ENCODE measurements at places on chromosomes 5 and 9.

DNA sequence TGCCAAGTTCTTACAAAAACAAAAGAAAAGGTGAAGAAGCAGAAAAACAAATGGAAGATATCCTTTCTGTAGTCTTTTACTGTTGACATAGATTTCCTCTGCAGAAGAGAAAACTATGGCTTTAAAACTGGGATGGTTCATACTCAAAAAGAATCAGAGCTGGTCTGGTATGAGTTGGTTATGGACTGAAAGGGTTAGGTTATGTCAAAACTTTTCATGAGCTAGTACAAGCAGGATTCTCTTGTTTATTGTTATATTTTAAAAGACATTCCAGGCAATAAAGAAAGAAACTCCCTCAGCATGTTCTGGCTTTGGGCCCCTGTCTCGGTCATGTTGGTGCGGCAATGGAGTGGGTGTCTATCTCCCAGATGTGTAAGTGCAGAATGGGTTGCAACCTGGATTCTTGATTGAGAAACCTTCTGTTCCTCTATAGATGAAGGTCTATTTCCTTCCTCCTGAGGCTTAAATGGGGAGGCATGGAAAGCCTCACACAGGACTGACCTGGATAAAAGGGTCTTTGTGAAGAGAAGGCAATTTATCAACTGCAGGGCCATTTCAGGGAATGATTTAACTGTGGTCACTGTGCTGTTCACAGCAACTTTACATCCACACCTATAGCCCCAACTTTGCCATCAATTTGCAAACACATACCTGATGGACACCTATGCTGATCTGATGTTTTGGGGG lies 209.6 kb upstream of the TNC start:
- no peak for DNase-seq

- no peak for DNase-seq
Measured at GRCh38 chr5:66701244-66701643, 105.1 kb downstream of the MAST4 start.

DNA sequence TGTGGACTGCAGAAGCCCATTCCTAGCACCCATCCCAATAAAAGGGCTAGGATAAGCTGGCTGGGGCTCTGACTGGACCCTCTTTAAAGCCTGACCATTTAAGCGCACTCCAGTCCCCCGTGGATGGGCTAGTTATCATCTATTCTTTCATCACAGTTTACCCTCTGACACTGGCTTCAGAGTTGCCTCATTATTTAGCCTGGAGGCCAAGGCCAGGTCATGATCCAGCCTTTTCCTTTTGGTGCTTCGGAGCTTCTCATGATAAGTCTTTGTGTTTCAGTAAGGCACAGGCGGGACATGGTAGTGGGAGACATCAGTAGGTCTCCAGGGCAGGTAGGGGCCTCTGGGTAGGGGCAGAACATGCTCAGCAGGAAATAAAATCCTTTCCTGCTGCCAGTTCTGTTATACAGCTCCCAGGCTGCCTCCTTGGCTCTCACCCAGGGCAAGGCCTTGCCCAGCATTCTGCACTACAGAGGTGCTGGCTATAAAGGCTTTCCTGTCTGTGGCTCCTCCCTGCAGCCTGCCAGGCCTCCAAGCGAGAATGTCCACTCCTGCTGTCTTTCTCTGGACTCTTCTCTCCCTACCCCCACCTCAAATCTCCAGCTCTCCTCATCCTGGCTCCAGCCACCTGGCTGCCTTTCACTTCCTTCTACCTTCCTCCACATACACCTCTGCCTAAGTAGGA lies 128.8 kb downstream of the FSTL4 start:
- DNase-seq, result no peak

DNA sequence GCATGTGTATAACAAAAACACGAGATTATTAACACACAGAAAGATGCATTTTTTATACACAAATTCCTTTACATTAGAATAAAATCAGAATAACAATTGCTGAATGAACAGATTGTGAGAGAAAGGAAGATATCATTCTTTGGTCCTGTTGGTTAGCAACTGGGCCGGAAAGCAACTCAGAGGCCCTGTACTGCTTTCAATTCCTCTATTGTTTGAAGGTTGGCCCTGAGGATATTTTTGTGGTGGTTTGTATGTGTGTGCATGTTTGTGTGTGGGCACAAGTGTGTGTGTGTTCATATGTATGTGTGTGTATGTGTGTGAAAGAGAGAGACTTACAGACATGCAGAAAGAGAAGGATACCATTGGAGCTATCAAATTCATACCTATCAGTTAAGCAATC lies 356.8 kb upstream of the DMAC1 start:
- DNase-seq, result peak; percentile 13

GRCh38 chr5:40093550-40093949 lies 586.2 kb upstream of the PTGER4 start:
- no peak for DNase-seq

- DNase-seq, result no peak
Measured at GRCh38 chr5:127358740-127359139, 68.1 kb downstream of the MEGF10 start.

- no peak for DNase-seq
Measured at GRCh38 chr5:65506961-65507360, 25.2 kb upstream of the ADAMTS6 start.

DNA sequence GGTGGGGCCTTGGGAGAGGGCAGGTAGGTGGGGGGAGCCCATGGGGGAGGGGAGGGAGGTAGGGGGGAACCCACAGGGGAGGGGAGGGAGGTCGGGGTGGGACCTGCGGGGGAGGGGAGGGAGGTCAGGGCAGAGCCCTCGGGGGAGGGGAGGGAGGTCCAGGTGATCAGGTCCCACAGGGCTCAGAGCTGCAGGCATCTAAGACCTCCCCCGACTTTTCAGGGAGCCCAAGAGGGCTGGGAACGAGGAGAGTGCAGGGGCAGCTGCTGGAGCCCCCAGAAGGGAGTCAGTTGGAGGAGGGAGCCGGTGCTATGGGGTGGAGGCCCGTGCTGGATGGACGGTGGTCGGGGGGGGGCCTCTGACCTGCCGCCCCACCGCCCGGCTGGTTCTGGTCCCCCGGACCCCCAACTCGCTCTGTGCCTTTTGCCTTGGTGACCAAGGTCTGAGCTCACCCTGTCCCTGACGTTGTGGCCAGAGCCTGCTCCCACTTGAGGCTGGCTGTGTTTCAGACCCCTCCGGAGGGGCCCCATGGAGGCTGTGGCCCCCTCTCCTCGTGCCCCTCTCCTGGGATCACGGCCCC lies 31.8 kb downstream of the SLC9A3 start:
- DNase-seq, result no peak

- DNase-seq, result no peak
Measured at GRCh38 chr5:25190521-25191000, 545.8 kb upstream of the CDH10 start.

- no peak for DNase-seq
Measured at GRCh38 chr9:16445141-16445920, 425.1 kb downstream of the BNC2 start.

- no peak for DNase-seq
Measured at GRCh38 chr5:154409230-154409840, 36.5 kb upstream of the SAP30L start.

GRCh38 chr9:107751567-107752210 lies 262.1 kb upstream of the KLF4 start:
- DNase-seq, result no peak

DNA sequence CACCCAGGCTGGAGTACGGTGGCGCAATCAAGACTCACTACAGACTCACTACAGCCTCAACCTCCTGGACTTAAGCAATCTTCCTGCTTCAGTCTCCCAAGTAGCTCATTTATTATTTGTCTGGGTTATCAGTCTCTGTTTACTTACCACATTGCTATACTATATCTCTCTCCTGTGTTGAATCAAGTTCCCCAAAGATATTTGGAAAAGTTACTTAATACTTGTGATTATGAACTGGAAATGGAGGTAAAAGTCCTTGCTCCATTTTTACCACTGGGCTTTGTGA lies 55.6 kb downstream of the ANGPTL2 start:
- no peak for DNase-seq

DNA sequence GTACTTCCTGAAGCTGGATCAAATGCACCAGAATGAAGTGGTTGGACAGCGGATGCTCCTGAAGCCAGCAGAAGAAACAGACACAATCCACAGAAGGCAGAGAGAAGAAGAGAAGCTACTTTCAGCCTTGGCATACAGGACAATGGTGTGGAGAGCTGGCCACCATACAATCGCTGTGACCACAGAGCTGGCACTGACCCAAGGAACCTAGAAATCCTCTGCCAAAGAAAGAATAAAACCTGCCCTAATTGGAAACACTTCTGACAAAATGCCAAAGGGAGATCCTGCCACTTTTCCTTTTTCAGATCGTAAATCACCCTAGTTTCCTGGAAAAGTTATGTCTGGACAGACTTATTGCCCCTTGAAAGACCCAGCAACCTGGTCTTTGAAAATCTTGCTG lies 77.8 kb downstream of the BAAT start:
- DNase-seq, result no peak

GRCh38 chr5:39175273-39175955 lies 43.9 kb downstream of the FYB1 start:
- no peak for DNase-seq

- DNase-seq, result no peak
Measured at GRCh38 chr9:76667521-76667957, 96.7 kb upstream of the PCA3 start.

- no peak for DNase-seq
Measured at GRCh38 chr9:26746357-26747072, 146.1 kb downstream of the CAAP1 start.

DNA sequence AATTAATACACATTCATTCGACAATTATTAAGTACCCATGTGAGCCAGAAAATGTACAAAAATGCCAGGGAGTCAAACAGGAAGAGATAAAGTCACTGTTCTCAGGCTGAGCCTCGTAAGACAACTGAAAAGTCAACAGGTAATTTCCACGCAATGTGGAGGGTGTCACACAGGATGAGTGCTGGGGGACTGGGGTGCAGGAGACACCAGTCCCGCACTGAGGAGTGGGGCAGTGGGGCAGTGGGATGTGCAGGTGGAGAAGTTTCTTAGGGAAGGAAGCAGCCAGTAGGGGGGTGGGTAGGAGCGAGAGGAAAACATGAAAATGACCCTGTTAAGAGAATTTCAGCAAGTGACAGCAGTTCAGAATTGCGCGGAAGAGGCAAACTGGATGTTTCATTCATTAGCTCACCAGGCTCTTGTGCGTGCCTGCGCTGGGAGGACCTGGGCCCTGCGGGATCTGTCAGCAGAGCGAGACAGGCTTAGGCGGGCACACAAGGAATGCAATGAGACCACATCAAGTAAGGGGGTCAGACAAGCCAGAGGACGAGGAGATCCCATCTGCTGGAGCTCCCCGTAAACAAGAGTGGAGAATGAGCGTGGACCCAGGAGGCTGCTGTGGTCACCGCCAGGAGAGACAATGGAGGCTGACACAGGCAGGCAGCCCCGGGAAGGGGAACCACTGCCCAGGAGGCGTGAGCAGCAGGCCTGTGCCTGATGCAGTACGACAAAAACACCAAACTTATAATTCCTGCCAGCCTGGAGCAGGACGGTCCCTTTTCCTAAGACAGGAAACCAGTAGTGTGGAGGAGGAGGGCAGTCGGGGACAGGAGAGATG lies 21.0 kb downstream of the CAMSAP1 start:
- no peak for DNase-seq

DNA sequence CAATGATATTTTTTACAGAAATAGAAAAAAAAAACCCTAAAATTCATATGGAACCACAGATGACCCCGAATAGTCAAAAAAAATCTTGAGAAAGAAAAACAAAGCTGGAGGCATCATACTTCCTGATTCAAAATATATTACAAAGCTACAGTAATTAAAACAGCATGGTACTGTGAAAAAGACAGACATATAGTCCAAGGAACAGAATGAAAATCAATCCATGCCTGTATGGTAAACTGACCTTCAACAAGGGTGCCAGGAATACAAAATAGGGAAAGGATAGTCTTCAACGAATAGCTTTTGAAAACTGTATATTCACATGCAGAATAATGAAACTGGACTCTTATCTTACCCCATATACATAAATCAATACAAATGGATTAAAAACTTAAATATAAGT lies 307.5 kb downstream of the MCTP1 start:
- DNase-seq, result no peak

DNA sequence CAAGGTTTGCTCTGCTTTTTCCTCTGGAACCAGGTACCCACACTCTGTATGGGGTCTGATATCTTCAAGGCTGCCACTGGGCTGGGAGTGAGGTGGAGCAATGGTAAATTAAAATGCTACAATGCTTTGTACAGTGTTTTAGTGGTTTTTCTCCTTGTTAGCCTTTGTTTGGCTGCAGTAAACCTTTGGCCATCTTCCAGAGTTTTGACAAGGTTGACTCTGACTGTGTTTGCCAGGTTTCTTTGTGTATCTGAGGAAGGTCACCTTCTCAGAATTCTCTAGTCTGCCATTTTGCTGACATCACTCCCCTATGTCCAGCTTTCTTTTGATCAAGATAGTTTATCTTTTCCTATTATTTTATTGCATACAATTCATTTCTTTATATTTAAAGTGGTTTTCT lies 11.2 kb downstream of the SPATA31D1 start:
- no peak for DNase-seq

DNA sequence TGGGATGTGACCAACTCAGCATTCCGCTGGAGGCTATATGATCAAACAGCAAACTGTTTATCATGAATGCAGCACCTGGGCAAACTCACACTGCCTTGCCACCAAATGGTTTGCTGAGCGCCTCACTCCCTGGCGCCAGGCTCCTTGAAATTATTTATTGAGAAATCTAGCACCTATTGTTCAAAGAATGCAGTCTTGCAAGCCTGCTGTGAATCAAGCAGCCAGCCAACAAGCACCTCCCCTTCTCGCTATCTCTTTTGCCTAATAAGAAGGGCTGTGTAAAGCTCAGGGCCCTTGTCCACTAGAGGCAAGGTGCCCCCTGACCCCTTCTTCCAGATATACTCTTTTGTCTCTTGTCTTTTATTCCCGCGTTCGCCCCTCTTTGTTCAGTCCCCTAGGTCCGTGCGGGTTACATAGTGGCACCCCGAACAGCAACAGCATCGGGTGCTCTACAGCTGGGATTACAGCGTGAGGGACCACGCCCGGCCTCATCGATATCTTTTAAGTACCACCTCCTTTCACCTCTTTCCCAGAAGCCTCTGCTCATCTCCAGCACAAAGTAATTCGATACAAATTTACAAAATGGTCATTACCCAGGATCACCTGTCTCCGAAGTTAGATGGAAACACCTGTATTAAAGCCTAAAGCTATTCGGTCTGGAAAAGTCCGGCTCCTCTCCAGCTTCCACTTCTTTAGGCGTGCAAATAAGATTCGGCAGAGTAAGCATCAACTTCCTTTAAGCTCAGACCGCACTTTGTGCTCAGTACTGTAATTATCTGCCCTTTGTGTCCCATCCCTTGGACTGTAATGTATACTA lies 896 bp downstream of the RIGI start:
- DNase-seq, result peak; percentile 36

DNA sequence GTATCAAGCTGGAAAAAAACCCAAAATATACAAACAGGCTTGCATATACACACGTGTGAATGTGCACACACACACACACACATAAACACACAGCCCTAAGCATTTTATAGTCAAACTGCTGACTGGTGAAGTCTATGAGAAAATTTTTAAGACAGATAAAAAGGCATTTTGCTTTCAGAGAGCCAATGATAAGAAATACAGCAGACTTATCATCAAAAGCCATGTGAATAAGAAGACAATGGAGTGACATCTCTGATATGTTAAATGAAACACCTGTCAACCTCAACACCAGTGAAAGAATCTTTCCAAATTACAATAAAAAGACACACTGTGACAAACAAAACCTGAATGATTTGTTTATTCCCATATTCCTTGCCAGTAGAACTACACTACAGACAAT lies 233.3 kb downstream of the CDH9 start:
- no peak for DNase-seq

Data from CD4-positive, alpha-beta T cell treated with Interleukin-4 for 1 hour (primary cell).